ENCODE measurements at places on chromosomes 7 and 10.
A peak's percentile ranks its signal among the peaks of the same experiment; 100 is the strongest.

- DNase-seq: no peak
Observed at GRCh38 chr10:12709000-12709401, 292.5 kb downstream of the CCDC3 start.

GRCh38 chr10:72044417-72045041, 43.8 kb downstream of the SPOCK2 start:
- DNase-seq: no peak

GRCh38 chr7:144824360-144824759, 11.5 kb downstream of the TPK1 start:
- no peak for DNase-seq

- no peak for DNase-seq
Observed at GRCh38 chr10:60283397-60283796, 106.3 kb downstream of the ANK3 start.

GRCh38 chr10:93034426-93034825, 26.2 kb upstream of the CYP26C1 start:
- no peak for DNase-seq

DNA sequence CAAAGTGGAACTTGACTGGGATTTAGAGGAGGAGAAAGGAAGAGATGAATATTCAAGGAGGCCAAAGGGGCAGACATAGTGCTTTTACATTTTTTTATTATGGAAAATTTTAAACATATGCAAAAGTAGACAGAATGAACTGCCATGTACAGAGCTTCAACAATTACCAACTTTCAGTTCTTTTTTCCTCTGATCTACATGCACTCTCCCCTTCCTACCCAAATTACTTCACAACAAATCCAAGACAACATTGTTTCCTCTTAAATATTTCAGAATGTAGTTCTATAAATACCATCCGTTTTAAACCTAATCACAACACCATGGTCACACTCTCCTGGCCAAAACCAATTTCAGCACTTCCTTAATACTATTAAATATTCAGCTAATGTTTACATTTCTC, 83.5 kb upstream of the FZD1 start:
- no peak for DNase-seq

DNA sequence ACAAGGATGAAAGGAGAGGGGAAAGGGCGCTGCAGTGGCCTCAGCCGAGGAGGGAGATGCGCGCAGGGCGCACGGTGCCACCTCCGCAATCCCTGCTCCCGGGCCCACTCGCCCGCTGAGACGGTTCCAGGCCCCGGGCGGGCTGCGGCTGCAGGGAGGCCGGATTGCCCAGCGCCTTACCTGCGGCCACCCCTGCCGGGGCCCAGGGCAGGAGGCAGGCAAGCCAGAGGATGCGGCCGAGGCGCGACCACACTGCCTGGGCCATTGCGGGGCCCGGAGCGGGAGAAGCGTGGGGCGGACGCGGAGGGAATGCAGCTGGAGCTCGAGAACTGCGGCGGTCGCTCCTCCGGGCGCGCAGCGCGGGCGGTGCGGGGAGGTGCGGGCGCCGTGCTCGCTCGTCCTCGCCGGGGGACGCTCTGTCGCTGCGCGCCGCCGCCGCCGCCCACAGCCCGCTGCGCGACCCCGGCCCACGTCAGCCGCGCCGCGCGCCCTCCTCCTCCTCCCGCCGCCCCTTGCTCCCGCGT, at the start of gene TMEM130:
TMEM130 (minus strand) TSS at position 418 of the 524 bp plus-strand sequence; CDS start at position 265, 153 bp downstream.
- DNase-seq: no peak

DNA sequence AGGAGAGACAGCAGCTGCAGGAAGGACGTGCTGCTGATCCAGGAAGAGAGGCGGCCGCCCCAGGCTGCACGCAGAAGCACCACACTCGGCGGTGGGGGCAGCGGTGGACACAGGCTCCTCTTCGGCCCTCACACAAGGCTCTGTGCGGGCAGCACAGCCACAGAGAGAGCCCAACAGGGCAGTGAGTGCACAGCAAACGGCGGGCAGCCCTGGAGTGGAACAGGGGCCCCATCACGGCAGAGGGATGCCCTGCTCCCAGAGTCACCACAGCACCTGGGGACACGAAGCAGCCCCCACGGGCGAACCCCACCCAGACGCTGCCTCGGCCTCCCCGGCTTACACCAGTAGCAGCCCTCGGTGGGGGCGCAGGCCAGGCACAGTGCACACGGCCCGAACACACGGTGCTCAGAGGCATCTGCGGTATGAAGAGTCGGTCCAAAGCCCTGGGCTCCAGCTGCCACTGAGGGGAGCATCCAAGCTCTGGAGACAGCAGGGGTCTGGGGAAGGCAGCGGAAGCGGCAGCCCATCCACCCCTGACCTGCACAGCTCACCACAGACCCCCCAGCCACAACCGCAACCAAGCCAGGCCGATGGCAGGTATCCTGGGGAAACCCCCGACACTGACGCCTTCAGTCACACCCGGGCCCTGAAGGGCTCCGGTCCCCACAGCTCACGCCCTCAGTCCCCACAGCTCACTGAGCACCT, 16.8 kb downstream of the NUDT1 start:
- no peak for DNase-seq

DNA sequence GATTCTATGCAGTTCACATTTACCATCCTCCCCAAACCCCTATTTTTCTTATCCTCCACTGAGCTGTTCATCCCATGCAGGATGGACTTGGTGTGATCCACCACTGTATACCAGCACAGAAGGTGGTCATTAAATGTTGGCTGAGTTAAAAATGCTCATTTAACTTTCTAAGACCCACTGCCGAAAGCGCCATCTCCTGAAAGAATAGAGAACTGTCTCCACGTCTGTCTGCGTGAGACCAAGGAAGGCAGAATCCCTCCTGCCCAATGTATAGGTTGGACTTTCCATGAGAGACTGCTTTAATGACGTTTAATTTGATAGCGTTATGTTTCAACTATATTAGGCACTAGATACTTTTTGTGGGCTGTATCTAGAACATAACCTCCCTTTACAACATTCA, 124.3 kb downstream of the GPAM start:
- no peak for DNase-seq

- DNase-seq: no peak
Observed at GRCh38 chr10:76305930-76306615, 874.6 kb downstream of the LRMDA start.

- peak; percentile 26 for DNase-seq
Observed at GRCh38 chr7:155670521-155670920, 26.1 kb downstream of the RBM33 start.

DNA sequence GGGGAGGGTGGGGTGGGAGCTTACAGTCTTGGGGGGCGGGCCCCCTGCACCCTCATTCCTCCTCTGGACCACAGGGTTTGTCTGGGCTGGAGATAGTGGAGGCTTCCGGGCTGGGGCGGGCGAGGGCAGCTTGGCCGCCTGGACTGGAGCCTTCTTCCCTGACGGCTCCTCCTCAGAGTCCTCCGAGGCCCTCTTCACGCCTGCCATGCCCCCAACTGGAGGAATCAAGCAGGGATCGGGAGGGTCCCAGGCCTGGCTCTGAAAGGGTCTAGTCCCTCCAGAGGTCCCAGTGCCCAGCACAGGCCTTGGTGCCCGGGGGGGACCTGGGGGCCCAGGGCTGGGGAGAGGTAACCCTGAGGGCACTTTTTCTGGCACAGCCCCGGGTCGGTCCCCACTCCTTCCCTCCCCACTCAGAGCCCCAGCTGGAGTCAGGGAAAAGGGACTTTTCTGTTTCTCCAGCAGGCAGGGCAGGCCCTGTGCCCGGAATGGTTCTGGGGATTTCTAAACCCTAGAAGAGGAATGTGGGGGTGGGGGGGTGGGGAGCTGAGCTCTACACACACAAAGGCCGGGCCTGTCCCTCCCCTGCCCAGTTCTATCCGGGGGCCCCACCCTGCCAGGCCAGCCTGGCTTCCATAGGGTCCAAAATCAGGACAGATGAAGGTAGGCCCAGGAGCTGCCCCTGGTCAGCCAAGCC, 11.6 kb downstream of the MICALL2 start:
- no peak for DNase-seq

DNA sequence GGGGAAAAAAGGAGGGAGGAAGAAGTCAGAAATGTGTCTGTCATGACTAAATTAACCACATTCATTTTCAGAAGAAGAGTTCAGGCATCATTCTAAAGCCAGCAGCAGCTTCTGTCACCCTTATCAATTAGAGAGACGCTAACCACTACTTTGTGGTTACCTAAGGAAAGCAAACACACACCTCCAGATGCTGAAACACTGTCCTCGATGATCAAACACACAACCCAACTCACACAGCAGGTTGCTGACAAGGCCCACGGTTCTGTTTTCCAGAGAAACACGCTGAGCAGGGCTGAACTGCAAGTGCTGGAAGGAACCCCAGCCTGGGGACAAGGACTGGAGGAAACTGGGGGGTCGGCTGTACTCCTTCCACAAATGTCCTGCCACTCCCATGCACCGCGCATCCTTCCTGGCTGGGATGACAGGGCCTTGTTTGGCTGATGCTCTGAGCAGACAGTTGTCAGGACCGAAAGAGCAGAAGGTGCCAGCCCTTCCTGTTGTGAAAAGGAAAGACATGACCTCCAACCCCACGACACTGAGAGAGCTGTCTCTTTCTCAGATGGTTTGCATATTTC, 36.6 kb downstream of the PRKCQ start:
- no peak for DNase-seq

- no peak for DNase-seq
Observed at GRCh38 chr7:40880581-40880980, 745.8 kb downstream of the SUGCT start.

DNA sequence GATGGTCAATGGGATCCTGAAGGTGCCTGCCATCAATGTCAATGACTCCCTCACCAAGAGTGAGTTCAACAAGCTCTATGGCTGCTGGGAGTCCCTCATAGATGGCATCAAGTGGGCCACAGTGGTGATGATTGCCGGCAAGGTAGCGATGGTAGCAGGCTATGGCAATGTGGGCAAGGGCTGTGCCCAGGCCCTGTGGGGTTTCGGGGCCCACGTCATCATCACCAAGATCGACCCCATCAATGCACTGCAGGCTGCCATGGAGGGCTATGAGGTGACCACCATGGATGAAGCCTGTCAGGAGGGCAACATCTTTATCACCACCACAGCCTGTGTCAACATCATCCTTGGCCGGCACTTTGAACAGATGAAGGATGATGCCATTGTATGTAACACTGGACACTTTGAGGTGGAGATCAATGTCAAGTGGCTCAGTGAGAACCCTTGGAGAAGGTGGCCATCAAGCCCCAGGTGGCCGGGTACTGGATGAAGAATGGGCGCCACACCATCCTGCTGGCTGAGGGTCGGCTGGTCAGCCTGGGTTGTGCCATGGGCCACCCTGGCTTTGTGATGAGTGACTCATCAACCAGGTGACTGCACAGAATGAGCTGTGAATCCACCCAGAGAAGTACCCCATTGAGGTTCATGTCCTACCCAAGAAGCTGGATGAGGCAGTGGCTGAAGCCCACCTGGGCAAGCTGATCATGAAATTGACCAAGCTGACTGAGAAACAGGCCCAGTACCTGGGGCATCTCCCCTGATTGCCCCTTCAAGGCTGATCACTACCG, 63.0 kb upstream of the ANTXRL start:
- DNase-seq: no peak

DNA sequence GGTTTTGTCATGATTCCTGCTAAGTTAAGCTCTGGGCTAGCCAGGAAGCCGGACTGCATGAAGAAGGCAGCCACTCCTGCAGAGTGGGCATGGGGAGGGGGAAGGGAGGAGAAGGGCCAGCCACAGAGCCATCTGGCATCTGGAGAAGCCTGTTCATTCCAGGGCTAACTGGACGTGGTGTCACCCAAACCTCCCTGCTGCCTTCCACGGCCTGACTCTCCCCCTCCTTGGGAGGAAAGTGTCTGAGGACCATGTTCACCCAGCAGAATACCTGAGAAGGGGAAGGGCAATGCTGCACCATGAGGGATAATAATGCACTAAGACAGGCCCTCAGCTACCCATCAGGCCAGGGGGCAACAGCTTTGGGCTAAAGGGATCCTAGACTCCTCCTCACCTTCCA, 15.4 kb downstream of the AQP1 start:
- no peak for DNase-seq

- no peak for DNase-seq
Observed at GRCh38 chr7:134724606-134725005, 54.8 kb upstream of the CALD1 start.

DNA sequence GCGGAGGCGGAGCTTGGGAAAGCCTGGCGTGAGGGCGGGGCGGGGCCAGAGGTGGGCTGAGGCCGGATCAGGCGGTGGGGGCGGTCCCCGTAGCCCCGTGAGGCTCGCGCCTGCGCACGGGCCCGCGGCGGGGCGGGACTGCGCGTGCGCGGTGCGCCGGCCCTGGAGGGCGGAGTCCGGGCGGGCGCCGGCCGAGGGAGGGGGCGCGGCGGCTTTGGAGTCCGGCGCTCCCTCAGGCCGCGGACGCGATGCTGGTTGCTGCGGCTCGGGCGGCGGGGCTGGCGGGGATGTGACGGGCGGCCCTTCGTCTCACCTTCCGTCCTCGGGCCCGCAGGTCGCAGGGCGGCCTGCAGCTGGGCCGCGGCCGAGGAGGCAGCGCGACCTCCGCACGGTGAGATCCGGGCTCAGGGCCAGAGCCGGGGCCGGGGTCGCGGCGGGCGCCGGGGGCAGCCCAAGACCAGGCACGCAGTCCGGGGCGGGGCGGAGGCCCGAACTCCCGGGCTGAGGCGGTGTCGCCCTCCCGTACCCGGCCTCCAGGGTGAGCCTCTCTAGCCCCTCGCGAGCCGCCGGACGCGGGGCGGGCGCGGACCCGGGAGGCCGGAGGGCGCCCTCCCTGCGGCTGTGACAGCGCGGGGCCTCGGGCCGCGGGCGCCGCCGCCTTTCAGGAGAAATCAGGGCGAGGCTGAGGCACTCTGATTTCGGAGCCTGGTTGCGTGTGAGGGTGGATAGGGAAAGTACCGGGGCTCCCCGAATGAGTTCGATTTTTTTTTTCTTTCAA, at the start of gene CCSER2:
CCSER2 (plus strand) TSS at position 172 of the 778 bp plus-strand sequence. CDS start 42,464 bp downstream, outside the sequence.
- peak; percentile 78 for DNase-seq

DNA sequence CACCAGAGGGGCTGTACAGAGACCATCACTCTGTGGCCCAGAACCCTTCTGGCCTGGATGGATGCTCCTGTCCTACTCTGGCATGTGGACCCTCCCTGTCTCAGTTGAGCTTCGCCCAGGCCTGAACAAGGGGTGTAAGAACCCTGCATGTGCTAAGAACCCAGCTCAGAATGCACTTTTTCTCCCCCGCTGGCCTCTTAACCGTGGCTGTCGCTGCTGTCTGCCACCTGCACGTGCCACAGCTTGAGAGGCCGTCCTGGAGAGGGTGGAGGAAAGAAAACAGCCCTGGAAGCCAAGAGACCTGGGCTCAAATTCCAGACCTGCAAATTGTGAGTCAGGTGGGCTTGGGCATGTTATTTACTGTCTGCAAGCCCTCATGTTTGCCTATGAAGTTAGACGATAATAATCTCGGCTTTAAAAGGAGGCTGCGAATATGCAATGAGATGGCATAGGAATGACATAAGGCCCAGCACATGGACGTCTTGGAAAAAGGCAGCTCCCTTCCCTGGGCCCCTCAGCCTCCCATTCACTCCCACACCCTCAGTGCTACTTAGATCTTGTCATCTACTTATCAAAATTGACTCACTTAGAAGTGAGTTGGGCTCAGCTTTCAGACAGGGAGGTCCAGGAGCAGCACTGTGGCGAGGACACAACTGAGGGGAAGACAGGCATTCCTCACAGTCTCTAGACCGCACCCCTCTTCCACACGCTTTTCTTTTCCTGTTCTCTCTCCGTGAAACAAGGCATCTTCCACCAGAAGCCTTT, 31.4 kb downstream of the FIGNL1 start:
- DNase-seq: no peak
